ENCODE measurements at places on chromosomes 4 and X.
A peak's percentile ranks its signal among the peaks of the same experiment; 100 is the strongest.

GRCh38 chr4:175326796-175327195 is 408.6 kb downstream of the ADAM29 start:
- no peak for DNase-seq

DNA sequence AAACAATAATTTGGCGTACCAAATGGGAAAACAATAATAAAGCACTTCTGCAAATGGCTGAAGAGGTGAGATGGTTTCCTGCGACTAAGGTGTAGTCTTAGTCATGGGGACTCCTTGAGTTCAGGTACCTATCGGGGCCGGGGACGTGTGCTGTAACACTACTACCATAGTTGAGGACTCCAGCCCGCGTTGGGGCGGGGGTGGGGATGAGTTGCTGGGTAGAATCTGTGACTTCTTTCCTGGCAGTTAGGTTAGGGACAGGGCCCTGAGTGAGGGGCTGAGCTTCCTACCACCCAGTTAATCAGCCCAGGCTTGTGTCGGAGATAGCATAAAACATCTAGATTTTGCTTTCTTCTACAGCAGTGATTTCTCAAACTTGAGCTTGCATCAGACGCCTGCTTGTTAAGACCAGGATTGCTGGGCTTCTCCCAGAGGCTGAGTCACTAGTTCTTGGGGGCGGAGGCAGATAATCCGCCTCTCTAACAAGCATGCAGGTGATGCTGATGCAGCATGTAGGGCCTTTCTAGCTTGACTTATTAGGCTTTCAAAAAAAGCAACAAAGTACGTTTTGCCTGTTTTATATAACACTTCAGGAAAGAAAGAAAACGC is 30.2 kb downstream of the RBBP7 start:
- DNase-seq: peak; percentile 7

- no peak for DNase-seq
Measured at GRCh38 chrX:2784026-2784425, 32.2 kb downstream of the XG start.

- DNase-seq: no peak
Measured at GRCh38 chrX:134625315-134625718, 33.0 kb downstream of the PLAC1 start.

DNA sequence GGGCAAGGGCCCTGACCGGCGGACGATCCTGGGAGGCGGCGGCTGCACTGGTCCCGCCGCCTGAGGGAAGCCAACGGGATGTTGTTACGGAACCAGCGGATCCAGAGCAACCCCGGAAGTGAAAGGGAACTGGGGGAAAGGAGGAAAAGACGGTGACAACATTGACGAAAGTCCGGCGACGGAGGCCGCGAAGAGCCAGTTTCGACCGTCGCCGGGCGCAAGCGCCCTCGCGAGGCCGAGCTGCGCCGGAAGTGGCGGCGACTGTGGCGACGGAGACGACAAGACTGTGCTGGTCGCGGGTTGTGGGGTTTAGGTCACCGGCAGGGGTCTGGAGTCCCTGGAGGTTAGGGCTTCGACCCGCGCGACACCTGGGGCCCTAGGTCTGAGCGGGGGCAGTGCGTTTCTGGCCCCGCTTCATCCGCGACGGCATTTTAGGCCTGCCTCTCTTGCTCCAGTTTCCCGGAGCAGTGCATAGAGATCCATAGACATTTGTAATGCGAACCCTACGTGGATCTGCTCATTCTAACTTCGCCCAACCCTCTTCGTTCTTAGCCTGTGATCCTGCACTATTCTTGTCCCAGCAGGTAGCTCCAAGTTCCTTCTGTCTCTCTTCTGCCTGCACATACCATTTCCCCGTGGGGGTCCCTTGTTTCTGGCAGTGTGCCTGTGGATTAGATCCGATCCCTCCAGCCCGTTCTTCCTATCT is at the start of gene BOD1L1:
TSS of gene BOD1L1 (minus strand) at position 120 of the 706 bp plus-strand sequence. CDS start 138 bp downstream, outside the sequence.
- DNase-seq: peak; percentile 87

GRCh38 chr4:139893801-139894200 is 228.2 kb downstream of the MGST2 start:
- no peak for DNase-seq

- DNase-seq: no peak
Measured at GRCh38 chr4:174865418-174865985, 36.5 kb upstream of the GLRA3 start.

GRCh38 chrX:53086464-53086863 is 4.3 kb downstream of the TSPYL2 start:
- no peak for DNase-seq

DNA sequence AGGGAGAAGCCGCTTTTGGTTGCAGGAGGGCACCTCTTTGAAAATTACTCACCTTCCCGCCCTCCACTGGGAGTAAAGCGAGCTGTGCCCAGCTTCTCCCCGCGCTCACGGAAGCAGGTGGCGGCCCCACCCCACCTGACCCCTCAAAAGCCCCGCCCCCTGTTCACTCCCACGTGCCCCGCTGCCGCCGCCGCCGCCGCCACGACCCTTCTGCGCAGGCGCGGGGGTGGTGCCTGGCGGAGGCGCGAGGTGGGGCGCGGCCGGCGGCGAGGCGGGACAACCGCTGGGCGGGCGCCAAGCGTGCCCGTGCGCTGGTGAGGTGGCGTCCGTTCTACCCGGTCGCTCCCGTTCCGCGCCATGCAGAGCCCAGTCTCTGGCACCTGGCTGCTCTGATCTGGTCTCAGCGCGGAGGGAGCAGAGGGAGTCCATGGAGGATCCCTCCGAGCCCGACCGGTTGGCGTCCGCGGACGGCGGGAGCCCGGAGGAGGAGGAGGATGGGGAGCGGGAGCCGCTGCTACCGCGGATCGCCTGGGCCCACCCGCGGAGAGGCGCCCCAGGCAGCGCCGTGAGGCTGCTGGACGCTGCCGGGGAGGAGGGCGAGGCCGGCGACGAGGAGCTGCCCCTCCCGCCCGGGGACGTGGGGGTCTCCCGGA is at the start of gene PI4K2B:
TSS of gene PI4K2B (plus strand) at position 297 of the 653 bp plus-strand sequence. CDS start at position 428, 131 bp downstream.
- DNase-seq: peak; percentile 72

DNA sequence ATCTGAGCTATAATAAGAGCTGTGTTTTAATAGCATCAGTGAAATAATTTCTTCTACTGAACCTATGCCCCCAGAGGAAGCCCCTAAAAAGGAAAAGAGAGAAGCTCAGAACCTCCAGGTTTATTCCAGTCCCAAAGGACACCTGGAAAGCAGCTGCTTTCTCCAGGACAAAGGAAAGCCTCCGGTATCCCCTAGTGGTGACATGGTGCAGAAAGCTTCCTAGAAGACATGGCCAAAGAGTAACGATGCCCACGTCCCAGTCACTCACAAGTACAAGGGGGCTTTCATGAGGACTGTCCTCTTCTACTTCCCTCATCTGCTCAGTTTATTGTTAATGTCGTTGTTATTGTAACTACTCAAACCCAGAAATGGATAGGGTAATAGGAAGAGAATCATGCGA is 343.9 kb downstream of the UNC5C start:
- DNase-seq: no peak

- no peak for DNase-seq
Measured at GRCh38 chr4:119493886-119494285, 134.7 kb downstream of the PDE5A start.

DNA sequence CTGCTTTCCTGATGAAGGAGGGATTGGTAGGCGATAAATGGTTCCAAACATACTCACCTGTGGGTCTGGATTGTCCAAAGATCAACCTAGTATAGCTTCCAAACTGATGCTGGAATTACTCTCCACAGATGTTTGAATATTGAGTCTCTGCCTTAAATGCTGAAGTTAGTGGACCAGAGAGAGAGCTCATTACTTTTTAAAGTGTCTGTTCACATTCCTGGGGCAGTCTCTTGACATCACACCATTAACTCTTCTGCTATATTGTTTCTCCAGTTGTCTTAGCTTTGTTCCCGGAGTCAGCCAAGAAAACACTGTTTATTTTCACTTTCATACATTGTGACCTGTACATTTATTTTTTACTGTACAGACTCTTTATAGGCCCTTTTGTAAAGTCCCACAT is 35.4 kb downstream of the ARHGEF38 start:
- no peak for DNase-seq

- peak; percentile 28 for DNase-seq
Measured at GRCh38 chrX:120463241-120463640, 5.9 kb downstream of the LAMP2 start.

DNA sequence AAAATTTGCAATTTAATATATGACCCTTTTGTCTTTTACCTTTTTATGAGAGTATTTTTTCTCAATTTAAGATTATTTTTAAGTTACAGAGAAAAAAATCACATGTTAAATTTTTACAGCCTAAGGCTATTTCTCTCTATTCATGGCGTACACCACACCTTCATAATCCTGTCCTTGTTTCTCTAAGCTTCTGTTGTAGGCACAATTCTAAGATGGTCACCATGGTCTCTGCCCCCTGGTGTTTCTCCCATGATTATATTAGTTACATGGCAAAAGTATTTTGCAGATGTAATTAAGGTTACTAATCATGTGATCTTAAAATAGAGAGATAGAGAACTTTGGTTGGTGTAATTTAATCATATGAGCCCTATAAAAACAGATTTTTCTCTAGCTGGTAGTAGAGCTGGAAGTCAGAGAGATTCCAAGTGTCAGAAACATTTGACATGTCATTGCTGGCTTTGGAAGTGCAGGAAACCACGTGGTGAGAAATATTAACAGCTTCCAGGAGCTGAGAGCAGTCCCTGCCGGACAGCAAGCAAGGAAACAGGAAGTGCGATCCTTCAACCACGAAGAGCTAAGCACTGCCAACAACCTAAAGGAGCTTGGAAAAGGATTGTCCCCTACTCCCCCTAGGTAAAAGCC is 89.8 kb downstream of the EIF4E start:
- peak; percentile 51 for DNase-seq

DNA sequence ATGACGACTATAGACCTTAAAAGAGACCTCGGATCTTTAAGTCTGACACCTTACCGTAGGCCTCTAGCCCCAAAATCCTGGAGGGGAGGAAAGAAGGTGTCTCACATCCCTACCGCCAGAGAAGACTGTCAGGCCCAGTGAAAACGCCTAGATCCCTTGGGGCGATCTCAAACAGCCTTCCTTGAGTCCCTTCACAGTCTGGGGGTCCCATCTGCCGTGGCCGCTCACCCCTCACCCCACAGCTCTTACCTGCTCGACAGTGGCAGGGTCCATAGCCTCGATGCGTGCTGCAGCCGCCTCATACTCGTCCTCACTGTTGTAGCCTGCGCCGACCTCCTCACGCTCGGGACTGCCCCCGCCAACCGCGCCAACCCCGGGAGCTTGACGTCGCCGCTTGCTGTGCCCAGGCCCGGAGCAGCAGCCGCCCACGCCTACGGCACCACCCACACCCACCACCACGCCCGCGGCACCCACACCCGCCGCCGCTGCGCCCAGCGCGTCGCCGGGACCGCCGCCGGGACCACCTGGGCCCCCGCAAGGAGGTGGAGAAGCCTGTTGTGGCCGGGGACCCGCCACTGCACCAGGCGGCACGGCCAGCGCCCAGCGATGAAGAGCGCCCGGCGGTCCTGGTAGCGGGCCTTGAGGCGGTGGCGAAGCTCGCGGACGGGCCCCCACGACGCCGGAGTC is 536 bp downstream of the OTUD5 start:
- no peak for DNase-seq
